ENCODE measurements at places on chromosomes 12 and 14.

- DNase-seq, result no peak
Observed at GRCh38 chr14:23164949-23165348, 18.5 kb downstream of the SLC7A8 start.

GRCh38 chr12:108348842-108349241 lies 9.7 kb upstream of the CMKLR1 start:
- DNase-seq, result no peak

DNA sequence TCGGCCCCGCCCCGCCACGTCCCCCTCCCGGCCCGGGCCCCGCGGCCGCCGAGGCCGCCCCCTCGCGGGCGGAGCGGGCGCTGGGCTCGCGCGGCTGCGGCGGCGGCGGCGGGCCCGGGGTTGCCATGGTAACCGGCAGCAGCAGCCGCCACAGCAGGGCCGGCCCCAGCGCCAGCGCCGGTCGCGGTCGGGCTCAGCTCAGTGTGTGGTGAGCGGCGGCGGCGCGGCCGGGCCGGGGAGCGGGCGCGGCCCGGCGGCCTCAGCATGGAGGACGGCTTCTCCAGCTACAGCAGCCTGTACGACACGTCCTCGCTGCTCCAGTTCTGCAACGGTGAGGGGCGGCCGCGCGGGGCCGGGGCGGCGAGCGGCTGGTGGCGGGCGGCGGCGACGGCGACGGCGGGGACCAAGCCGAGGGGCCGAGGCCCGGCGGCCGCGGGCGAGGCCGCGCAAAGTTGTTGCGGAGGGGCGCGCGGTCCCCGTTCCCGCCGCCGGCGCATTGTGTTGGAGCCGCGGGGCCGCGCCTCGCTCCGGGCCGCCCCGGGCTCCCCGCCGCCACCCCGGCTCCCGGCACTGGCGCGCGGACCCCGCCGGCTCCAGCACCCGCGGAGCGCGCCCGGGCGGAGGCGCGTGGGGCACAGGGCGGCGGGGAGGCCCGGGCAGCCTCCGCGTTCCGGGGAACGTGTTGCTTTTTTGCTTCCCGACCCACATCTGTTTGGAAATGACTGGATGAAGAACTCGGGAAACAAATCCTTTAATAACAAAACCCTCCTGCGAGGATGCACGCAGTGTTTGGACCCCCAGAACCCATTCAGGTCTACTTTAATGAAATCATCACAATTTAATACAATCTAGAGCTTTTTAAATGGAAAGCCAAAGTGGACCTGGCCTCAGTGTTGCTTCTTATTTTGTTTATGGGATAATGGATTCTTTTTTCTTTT lies at the start of gene EML1:
TSS of gene EML1 (plus strand) at position 201 of the 938 bp plus-strand sequence. CDS start at position 265, 64 bp downstream.
- peak; percentile 82 for DNase-seq

DNA sequence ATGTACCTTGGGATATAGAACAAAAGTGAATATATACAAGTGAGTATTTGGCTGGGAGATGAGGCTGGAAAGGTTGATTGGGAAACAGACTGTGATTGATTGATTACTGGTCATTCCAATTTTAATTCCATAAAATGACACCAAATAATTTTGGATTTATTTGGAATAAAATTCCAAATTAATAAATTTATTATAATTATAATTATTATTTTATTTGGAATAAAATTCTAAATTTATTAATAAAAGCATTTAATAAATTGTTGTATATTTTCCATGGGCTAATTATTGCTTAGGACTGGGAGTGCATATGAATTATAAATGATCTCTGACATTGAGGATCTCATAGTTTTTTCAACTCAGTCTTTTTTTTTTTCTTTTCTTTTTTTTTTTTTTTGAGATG lies 51.7 kb downstream of the KANSL2 start:
- DNase-seq, result no peak

GRCh38 chr12:125140279-125141209 lies 75.3 kb downstream of the AACS start:
- DNase-seq, result no peak

DNA sequence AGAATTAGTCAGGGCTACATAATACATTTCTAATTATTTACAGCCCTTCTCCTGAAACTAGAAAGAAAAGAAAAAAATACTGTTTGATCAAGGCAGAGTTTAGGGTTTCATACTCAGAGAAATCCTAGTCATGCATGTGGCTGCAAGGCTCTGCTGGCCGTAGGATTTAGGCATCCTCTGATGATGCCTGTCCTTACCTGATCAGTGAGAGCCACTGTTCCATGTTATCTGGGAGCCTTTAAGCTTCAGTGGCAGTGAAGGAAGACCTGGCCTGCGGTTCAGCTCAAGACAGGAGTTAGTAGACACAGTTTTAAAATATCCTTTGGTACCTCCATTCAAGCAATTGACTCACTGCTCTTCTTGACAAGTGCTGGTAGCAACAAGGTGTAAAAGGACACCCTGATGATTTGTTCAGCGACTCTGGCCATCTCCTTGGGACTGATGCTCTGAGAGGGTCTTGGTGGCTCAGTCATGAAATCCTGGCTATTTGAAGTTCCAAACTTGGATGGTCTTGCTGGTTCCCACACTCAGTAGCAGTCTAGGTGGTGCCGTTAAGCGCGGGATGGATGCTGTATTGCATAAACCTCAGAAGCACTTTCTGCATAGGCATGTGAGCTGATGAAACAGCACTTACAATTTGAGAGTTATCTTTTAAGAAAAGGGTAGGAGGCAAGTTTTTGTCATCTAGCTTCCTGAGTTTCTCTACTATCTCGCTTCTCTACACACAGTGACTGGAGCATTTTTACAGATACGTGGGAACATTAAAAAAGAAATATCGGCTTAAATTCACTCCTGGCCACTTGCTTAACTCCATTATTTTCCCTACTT lies 162.0 kb downstream of the SAMD4A start:
- no peak for DNase-seq

GRCh38 chr14:59377491-59377890 lies 87.7 kb downstream of the GPR135 start:
- no peak for DNase-seq

GRCh38 chr12:9039397-9039977 lies 50.1 kb downstream of the KLRG1 start:
- DNase-seq, result peak; percentile 63

GRCh38 chr12:88113871-88114270 lies 28.0 kb downstream of the CEP290 start:
- DNase-seq, result no peak

GRCh38 chr12:10226731-10227130 lies 14.1 kb downstream of the GABARAPL1 start:
- no peak for DNase-seq

DNA sequence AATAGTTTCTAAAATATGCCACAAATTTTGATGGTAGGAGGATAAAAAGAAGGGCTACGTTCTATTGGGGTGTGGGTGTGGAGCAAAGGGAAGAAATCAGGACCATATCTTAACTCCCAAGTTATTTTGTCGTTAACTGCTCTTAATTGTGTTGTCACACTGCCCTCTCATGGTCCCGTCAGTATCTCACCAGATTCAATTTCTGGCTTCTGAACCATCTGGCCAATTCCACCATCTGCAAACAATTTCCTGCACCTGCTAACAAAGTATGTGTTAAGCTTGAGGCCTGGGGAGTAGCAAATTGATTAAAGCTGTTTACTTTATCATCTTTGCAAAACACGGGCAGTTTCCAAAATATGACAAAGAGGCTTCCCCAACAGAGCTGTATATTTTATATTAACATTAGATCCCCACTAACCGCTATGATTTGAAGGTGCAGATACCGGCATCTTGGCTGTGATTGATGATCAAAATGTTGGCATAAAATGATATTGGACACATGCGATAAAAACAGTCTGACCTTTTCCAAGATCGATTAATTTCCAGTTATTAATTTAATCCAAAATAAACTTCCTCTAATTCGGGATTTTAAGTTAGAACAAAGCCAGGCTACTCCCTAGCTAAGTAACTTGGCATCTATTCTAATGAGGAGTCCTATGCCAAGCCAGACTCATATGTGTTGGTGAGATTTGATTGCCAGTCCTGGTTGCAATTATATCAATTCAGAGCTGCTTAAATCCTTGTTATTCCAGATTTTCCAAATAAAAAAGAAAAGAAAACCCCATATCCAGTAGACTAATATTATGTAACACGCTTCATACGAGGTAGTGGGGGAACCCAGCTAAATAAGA lies 6.9 kb upstream of the DNM1L start:
- peak; percentile 85 for DNase-seq

DNA sequence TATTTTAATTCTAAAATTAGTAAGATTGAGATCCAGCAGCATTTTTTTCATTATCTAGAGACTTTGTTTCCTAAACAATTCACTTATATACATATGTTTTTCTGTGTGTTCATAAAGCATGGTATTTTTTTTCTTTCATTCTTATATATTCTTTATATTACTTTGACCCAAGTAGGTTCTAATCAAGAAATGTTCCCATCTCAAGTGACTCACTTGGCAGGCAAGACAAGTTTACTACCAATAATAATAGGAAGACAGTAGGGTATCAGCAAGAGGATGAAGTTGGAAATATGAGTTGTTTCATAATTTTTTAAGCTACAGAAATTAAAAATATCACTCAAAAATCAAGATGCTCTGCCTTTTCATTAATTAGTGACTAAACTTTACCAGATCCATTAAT lies 613.4 kb upstream of the ATP2B1 start:
- DNase-seq, result no peak

DNA sequence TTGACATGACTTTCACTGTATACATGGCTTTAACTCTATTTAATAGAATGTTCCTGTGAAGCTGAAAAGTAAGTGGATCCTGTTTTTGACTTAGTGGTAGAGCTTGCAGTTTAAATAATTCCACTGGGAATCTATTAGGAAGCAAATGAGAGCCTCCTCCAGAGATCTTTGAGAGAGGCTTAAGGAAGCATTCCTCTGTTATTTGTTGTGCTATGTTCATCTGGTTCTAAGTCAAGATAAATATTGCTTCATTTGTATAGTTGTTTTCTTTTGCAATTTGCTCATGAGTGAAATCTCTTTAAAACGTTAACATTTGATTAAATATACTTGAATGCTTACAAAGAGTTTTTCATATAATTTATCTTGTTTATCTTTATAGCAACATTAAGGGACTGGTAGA lies 70.4 kb downstream of the TMTC2 start:
- no peak for DNase-seq
